ENCODE measurements at places on chromosomes 13 and 19.

GRCh38 chr19:16019691-16020448 lies 56.4 kb upstream of the TPM4 start:
- no peak for DNase-seq

- DNase-seq = no peak
These were observed 22.4 kb upstream of the USE1 start for GRCh38 chr19:17192751-17193150.

DNA sequence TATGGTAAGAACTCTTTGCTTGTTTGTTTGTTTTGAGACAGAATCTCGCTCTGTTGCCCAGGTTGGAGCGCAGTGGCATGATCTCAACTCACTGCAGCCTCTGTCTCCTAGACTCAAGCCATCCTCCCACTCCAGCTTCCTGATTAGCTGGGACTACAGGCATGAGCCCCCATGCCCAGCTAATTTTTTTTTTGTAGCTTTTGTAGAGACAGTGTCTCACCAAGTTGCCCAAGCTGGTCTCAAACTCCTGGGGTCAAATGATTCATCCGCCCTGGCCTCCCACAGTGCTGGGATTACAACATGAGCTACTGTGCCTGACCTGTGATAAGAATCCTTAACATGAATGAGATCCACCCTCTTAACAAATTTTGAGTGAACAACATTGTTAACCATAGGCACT lies 183.9 kb upstream of the TSHZ3 start:
- DNase-seq = no peak

GRCh38 chr13:35266412-35266811 lies 210.1 kb downstream of the MAB21L1 start:
- DNase-seq = no peak

DNA sequence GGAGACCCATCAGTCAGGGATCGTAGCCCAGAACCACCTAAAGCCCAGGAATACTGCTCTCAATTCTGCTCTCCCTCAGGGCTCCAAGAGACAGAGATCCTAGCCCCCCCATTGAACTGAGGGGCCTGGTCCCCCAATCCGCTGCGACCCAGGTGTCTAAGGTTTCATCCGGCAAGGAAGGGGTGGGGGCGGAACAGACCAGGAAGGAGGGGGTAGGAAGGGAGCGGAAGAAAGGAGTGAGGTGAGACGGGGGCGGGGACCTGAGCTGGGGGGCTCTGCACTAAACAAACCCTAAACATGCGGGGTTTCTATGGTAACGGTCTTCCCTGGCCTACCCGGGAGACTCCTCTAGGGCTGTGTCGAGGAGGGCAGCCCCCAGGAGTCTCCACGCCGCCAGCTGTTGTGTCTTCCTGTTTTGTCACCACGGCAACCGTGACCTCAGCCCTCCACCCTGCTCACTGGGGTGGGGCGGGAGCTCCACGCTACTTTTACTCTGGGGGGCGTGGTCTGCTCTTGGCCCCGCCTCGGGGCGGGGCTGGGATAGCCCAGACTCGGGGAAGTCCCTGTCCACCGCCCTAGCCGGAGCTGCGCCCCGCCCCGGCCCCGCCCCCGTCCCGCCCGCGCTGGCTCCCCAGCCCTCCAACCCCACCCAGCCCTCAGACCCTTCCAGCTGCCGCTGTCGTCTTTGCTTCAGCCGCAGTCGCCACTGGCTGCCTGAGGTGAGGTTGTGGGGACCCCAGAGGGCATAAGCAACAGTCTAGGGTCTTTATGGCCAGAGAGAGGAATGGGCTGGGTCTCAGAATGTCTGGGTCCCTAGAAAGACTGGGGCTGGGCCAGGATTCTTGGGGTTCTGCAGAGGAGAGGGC lies at the start of gene MYADM:
TSS of gene MYADM (plus strand) at position 659 of the 866 bp plus-strand sequence. CDS start 5,647 bp downstream, outside the sequence.
- DNase-seq = peak; percentile 100

Measured in activated T-helper 1 cell treated with Interleukin-2 at 50 U/mL for 16 hours (primary cell).